ENCODE measurements at places on chromosomes 16 and 17.

GRCh38 chr16:79528338-79528737 lies 72.2 kb downstream of the MAF start:
- H3K4me1 ChIP-seq: no peaks in the 10 kb centered on the region
- no peak overlapping the region for H3K27ac ChIP-seq
- no peak for DNase-seq
- no peak overlapping the region for H3K4me3 ChIP-seq
- no peaks in the 10 kb centered on the region for H3K36me3 ChIP-seq
- peaks cover 2% of the 10 kb centered on the region for H3K27me3 ChIP-seq

GRCh38 chr17:691423-691822 lies 23.2 kb downstream of the VPS53 start:
- H3K4me3 ChIP-seq: no peak overlapping the region
- DNase-seq: no peak
- H3K27me3 ChIP-seq: no peaks in the 10 kb centered on the region
- no peak overlapping the region for H3K27ac ChIP-seq
- H3K36me3 ChIP-seq: peaks cover 35% of the 10 kb centered on the region

- no peaks in the 10 kb centered on the region for H3K27me3 ChIP-seq
- H3K36me3 ChIP-seq: no peaks in the 10 kb centered on the region
- no peak overlapping the region for H3K27ac ChIP-seq
- DNase-seq: no peak
- H3K4me3 ChIP-seq: no peak overlapping the region
- H3K4me1 ChIP-seq: peaks cover 20% of the 10 kb centered on the region
Measured at GRCh38 chr16:46757339-46758050, 9.4 kb upstream of the MYLK3 start.

DNA sequence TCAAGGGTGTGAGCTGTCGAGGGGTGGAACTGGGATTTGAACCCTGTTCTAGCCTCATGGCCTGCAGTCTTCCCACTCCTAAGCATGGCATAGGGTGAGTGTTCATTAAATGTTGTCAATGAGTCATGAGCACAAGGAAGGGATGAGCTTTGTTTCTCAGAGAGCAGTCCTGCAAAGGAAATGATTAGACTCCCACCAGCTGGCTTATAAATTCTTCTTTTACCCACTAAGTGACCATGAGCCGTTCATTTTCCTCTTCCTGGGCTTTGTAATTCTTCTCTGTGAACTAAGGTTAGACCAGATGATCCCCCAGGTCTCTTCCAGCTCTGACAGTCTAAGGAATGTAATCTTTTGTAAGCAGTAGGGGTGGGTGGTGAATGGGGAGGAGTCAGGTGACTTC lies 47.9 kb upstream of the HNF1B start:
- peaks cover 4% of the 10 kb centered on the region for H3K4me1 ChIP-seq
- no peaks in the 10 kb centered on the region for H3K36me3 ChIP-seq
- no peak overlapping the region for H3K4me3 ChIP-seq
- DNase-seq: no peak
- H3K27ac ChIP-seq: no peak overlapping the region

DNA sequence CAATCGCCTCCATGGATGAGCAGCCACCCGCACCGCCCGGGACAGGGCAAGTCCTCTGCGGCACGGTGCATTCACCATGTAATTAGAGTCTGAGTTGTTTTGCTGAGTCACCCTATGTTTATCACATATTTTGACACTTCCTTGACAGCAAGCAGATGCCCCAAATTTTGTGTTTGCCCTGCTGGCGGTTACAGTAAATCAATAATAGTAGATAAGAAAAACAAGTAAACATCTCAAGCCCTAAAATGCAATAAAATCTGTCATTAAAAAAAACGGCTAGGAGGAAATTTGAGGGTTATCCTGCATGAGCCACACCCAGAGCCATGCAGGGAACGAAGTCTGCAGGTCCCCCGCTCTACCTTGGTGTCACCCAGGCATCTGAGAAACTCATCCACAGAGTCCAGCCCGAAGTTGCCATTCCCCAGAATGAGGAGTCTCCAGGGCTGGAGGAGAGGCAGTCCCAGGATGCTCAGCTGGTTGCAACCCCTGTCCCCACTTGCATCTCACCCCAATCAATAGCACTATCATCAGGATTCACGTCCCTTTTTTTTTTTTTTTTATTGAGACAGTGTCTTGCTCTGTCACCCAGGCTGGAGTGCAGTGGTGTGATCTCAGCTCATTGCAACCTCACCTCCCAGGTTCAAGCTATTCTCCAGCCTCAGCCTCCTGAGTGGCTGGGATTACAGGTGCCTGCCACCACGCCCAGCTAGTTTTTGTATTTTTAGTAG lies 16.5 kb upstream of the ST6GALNAC1 start:
- no peak for DNase-seq
- no peaks in the 10 kb centered on the region for H3K36me3 ChIP-seq
- H3K4me1 ChIP-seq: no peaks in the 10 kb centered on the region

DNA sequence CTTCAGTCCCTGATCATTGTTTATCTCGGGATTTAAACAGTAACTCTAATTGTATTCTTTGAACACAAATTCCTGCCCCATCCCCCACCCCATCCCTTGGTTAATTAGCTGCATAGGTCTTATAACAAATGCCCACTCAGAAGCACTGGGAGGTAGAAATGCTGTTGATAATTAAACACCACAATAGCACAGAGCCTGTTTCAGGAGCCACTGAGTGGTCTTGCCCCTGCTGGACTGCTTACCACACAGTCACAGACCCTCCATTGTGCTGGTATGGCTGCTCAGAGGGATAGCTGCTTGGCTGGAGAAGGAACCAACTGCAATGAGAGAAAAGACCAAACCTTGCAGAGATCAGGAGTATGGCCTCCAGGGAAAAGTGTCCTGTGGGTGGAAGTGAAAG lies 214.1 kb downstream of the ANKFN1 start:
- H3K27me3 ChIP-seq: no peaks in the 10 kb centered on the region
- no peak for DNase-seq
- H3K4me3 ChIP-seq: no peak overlapping the region
- H3K36me3 ChIP-seq: peaks cover 4% of the 10 kb centered on the region
- no peak overlapping the region for H3K27ac ChIP-seq
